ENCODE measurements at places on chromosomes 2 and 18.

DNA sequence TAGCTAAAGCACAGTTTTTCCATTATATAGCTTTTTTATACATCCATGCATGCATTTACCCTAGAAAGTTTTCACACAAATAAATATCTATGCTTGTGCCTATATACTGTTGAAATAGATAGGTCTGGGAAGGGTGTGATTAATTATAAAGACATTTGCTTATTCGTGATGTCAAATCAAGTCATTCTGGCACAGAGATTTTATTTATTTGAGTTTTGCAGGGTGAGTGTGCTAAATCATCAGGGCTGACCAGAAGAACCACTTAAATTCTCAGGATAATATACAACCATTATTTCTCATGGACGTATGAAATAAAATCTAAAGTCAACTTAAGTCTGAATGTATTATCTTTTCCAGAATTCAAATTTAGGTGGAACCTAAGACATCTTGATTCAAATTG is 295.5 kb downstream of the EPHA4 start:
- no peak for DNase-seq

DNA sequence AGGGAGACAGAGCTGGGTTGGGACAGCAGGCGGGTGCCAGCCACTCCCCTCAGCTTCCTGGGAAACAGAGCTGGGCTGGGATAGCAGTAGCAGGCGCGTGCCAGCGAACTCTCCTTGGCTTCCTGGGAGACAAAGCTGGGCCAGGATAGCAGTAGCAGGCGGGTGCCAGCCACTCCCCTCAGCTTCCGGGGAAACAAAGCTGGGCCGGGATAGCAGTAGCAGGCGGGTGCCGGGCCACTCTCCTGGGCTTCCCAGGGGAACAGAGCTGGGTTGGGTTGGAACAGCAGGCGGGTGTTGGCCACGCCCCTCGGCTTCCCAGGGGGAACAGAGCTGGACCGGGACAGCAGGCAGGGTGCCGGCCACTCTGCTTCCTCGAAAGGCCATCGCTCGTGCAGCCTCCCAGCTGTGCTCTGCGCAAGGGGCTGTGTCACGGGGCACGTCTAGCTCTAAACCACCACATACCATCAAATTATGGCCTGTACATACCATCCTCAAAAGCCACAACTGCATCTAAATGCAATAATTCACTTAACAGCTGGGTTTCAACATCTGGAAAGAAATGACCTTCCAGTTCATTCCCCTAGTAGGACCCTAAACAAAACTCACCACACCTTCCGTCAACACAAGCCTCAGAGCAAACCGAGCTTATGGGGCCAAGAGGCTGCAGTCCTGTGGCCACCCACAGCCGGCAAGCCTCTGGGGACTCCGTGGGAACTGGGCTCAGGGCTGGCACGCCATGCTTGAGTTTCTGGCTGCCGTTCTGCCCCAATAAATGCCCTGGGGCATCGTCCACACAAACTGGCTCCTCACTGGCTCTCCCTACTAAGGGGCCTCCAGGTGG is 228.3 kb downstream of the TWIST2 start:
- DNase-seq = no peak

GRCh38 chr2:72386288-72386687 is 238.6 kb upstream of the CYP26B1 start:
- no peak for DNase-seq

- DNase-seq = no peak
Measured at GRCh38 chr2:24628746-24629145, 137.7 kb downstream of the NCOA1 start.

DNA sequence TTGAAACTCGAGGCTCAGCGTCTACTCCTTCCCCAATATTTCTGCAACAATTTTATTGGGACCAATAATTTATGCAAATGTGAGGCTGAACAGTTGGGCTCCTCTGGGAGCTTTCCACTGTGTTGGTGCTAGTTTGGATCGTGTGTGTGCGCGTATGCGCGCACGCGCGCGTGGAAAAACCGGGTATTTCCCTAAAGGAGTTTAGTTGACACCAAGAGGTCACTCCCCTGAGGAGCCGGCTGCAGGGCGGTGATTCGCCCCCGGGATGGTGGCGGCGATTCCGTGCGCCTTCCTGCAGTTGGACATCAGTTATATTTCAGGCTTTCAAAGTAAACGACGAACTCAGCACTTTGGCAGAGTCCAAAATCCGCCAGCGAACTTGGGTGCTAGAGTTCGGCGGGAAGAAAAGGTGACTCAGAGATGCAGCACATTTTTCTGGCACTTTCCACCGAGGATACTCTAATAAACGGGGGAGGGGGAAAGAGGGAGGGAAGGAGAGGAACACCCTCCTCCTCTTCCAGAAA is 186.5 kb upstream of the FANCL start:
- no peak for DNase-seq

GRCh38 chr18:58900015-58900649 is 35.5 kb downstream of the ZNF532 start:
- no peak for DNase-seq

DNA sequence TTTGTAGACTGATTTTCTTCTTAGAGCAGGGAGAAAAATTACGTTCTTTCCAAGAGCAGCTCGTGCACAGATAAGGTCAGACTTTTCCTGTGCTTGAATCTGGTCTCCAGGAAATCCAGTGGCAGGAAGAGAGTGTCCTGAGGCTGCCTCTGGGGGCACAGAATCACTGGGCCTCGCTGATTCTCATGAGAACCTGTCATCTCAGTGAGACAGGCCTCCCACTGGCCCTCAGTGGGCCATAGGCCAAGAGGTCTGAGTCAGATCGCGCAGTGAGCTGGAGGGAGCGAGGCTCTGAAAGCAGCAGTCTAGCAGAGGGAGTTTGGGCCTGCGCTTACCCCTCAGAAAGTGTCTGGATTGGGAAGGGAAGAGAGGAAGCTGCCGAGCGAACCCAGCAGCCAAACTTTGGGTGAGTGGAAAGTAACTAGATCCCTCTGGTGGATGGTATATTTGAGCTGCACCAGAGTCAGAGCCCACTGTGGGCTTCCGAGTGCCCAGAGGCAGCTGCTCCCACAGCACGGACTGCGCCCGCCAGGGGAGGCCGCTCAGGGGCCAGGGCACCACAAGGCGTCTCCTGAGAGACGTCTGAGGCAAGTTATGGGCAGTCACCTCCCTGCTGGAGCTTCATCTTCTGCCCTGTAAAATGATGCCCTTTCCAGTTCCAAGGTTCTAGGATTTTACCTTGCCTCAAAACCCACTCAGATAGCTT is 8.2 kb downstream of the GDF7 start:
- DNase-seq = no peak

GRCh38 chr2:112540906-112541305 is 1.4 kb upstream of the POLR1B start:
- no peak for DNase-seq

DNA sequence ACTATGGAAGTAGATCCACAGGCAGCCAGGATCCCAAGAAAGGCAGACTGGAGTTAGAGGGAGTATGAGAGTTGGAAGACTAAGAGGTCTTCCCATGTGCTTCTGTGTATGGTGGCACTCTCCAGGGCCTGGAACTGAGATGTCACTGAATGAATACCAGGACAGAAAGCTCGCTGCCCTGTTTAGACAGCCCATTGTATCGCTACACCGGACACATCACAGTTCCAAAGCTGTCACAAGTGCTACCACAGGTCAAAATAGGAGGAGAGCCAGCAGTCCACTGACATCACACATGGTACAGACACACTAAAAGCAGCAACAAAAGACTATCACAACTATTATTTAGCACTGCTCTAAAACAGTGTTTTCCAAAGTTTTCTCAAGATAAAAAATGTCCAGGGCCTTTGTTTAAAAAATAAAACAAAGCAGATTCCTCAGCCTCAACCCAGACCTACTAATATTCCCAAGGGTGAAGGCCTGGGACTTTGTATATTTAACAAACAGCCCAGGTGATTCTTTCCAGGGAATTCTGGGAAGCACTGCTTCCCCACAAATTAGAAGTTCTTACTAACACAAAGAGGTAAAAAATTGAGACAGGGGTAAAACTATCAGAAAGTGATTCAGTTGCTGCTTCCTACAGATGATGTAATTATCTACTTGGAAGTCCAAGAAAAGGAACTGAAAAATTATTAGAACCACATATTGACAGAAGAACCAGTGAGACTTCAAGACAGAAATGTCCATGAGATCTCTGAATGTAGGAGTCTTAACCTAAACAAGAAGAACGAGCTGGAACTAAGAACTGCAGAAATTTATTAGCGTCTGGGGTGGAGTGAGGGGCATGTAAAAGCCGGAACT is 116.0 kb downstream of the DTNB start:
- no peak for DNase-seq

DNA sequence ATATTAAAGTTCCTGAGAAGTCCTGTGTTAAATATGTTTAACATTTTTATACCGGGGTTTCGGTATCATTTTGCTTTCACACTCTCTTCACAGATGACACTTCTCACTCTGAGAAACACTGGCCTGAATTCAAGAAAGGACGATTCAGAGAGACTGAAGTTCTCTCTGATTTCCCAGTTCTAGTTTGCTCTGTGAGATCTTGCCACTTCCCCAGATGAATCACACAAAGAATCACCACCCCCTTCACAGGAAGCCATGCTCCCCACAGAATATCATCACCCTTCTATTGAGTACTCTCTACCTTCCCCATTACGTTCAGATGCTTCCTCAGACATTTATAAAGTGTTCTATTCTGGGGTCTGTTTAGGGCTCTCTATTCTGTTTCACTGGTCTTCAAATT is 16.1 kb upstream of the CD207 start:
- no peak for DNase-seq

GRCh38 chr18:54327818-54328217 is 29.8 kb downstream of the STARD6 start:
- DNase-seq = no peak

GRCh38 chr18:46220116-46220515 is 115.9 kb downstream of the HAUS1 start:
- DNase-seq = no peak

- DNase-seq = no peak
Measured at GRCh38 chr2:89845532-89845931, 1154.1 kb downstream of the RPIA start.

- DNase-seq = no peak
Measured at GRCh38 chr2:186522450-186522849, 36.4 kb downstream of the ZC3H15 start.

DNA sequence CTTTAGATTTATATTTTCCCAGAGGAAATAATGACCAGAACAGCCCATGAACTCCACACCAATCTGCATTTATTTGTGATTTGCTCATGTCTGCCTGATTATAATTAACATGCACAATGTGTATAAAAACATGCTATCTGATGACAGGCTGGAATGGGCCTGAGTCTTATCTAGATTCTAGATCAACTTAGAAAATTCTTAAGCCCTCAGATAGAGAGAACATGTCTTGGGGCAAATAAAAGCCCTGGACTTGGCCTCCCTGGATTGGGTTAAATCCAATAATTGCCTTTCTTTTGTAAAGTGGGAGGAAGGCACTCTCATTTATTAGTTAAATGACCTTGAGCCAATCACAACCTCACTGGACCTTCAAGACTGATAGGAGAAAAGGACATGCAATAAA is 61.8 kb downstream of the EVA1A start:
- DNase-seq = no peak

GRCh38 chr2:1047485-1047884 is 96.8 kb downstream of the SNTG2 start:
- DNase-seq = no peak

- no peak for DNase-seq
Measured at GRCh38 chr18:63831080-63831788, 56.0 kb downstream of the SERPINB7 start.

DNA sequence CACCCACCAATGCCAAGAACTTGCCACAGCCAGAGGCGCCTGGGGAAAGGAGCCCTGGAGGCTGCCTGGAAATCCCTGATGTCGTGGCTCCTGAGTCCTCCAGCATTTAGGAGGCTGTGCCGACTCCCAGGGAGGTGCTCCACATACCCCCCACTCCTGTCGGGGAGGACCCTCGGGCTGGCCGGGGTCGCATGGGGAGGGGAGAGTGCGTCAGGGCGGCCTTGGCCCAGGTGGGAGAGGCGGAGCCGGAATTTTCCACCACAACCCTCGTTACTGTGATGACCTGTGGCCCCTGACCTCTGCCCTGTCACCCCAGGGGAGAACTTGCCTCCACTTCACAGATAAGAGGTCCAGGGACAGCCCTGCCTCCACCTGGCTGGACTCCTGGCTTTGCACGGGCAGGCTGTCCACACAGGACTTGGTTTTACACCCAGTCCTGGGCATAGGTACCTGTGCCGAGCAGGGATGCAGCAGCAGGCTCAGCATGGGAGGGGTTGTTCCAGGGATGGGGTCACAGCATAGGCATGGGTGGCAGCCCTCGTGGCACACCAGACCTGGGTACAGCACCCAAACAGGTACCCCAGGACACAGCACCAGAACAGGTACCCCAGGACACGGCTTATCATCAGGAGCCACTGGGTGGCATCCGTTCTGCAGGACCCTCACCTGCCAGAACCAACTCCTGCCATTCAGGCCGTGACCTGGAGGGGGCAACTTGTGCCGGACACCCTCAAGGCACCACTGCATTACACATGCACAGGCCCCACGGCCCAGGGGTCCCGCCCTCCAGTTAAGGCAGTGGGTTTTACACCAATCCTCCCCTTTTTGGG is 12.3 kb upstream of the AGXT start:
- no peak for DNase-seq

GRCh38 chr2:39725401-39725800 is 53.7 kb downstream of the THUMPD2 start:
- no peak for DNase-seq

GRCh38 chr2:223865124-223865523 is 27.7 kb upstream of the AP1S3 start:
- no peak for DNase-seq

DNA sequence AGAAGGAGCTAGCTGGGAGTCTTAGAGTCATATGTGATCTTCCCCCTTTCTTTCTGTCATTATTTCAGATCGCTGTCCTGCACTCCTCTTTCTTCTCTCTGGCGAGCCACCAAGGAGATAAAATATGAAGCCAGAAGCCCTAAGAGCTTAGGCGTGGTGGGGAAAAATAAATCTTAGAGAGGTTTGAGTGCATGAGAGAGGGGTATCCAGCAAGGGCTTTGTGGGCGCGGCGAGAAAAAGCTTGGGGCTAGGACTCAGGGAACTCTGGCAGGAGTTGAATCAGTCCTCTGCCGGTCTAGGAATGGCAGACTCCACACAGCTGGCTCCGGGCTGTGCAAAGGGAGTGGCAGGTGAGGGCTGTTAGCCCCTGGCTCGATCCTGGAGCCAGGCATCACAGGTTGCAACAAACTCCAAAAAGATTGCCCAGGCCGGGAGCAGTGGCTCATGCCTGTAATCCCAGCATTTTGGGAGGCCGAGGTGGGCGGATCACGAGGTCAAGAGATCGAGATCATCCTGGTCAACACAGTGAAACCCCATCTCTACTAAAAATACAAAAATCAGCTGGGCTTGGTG is 20.1 kb upstream of the IGFBP5 start:
- DNase-seq = no peak

- no peak for DNase-seq
Measured at GRCh38 chr18:27861539-27861938, 315.4 kb downstream of the CDH2 start.

DNA sequence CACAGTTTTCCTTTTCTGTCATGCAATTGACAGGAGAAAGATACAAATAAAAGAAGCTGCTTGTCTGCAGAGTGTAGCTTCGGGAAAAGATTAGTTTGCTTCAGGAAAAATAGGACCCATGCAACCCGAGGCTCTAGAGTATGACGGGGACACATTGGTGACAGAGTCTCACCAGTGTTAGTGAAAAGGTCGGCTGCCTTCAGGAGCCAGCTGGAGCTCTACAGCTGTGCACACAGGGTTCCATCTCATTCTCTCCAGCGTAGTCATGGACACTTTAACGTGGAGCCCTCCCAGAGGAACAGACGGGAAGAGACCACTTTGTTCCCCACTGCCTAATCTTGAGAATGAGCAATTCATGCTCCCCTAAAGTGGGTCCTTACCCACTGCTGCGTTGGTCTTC is 42.9 kb downstream of the FECH start:
- DNase-seq = no peak
